Myocyte (in vitro differentiated cells): ENCODE measurements at places on chromosomes 12 and 14. TPM values are rescaled to one million over a fixed set of nuclear protein-coding genes. Genes with fewer than 3 reads are reported as not detected.

Gene GPR68
- total RNA-seq = 0.62 and 1.4 TPM in 2 replicates

Gene INHBC
- not detected in 2 replicates for total RNA-seq

Gene DIO3
- not detected in 2 replicates for total RNA-seq

Gene SLC22A17
- 9.6 and 11.1 TPM in 2 replicates for total RNA-seq

Gene NTS
- not detected in 2 replicates for total RNA-seq

Gene TMPRSS12
- total RNA-seq = not detected in 2 replicates

Gene LALBA
- not detected in 2 replicates for total RNA-seq

Gene PLXNC1
- total RNA-seq = 0.37 and 1.2 TPM in 2 replicates

Gene EID3
- total RNA-seq = 0.88 and 1.7 TPM in 2 replicates

Gene CLEC6A
- not detected in 2 replicates for total RNA-seq

Gene GRIP1
- 0.80 TPM in 1 of 2 replicates, not detected in the other for total RNA-seq

Gene TAS2R14
- total RNA-seq = 0.99 and 2.5 TPM in 2 replicates

Gene MSRB3
- 47.3 and 53.9 TPM in 2 replicates for total RNA-seq

Gene ATP2B1
- 232 and 354 TPM in 2 replicates for total RNA-seq

Gene SELPLG
- total RNA-seq = 2.4 and 2.9 TPM in 2 replicates

Gene TAS2R43
- total RNA-seq = 0.48 TPM in 1 of 2 replicates, not detected in the other

Gene PRORP
- total RNA-seq = 38.4 and 39.1 TPM in 2 replicates

Gene LIN7A
- total RNA-seq = 0.21 and 0.26 TPM in 2 replicates

Gene KCNMB4
- 1.6 TPM in 2 replicates for total RNA-seq

Gene PKP2
- 8.2 and 60.0 TPM in 2 replicates for total RNA-seq

Gene GAS2L3
- total RNA-seq = 5.3 and 10.4 TPM in 2 replicates

Gene SERPINA1
- not detected in 2 replicates for total RNA-seq

Gene PEBP1
- total RNA-seq = 315 and 316 TPM in 2 replicates

Gene ZC2HC1C
- total RNA-seq = 0.52 and 1.6 TPM in 2 replicates

Gene FOXN4
- not detected in 2 replicates for total RNA-seq

Gene KLHDC1
- 4.9 and 6.1 TPM in 2 replicates for total RNA-seq

Gene IRF2BPL
- 78.2 and 114 TPM in 2 replicates for total RNA-seq

Gene KRT75
- not detected in 2 replicates for total RNA-seq

Gene RND1
- total RNA-seq = not detected in 2 replicates

Gene ITPK1
- total RNA-seq = 19.1 and 23.0 TPM in 2 replicates

Gene ZDHHC22
- 0.40 and 1.0 TPM in 2 replicates for total RNA-seq

Gene RAD9B
- 1.1 and 3.6 TPM in 2 replicates for total RNA-seq

Gene CYP27B1
- total RNA-seq = 1.2 TPM in 1 of 2 replicates, not detected in the other

Gene GRIN2B
- total RNA-seq = under 0.01 TPM in 1 of 2 replicates, not detected in the other

Gene MBD6
- total RNA-seq = 6.3 and 8.2 TPM in 2 replicates

Gene KRT83
- not detected in 2 replicates for total RNA-seq
